ENCODE measurements at places on chromosomes 6 and 20.
A peak's percentile ranks its signal among the peaks of the same experiment; 100 is the strongest.

DNA sequence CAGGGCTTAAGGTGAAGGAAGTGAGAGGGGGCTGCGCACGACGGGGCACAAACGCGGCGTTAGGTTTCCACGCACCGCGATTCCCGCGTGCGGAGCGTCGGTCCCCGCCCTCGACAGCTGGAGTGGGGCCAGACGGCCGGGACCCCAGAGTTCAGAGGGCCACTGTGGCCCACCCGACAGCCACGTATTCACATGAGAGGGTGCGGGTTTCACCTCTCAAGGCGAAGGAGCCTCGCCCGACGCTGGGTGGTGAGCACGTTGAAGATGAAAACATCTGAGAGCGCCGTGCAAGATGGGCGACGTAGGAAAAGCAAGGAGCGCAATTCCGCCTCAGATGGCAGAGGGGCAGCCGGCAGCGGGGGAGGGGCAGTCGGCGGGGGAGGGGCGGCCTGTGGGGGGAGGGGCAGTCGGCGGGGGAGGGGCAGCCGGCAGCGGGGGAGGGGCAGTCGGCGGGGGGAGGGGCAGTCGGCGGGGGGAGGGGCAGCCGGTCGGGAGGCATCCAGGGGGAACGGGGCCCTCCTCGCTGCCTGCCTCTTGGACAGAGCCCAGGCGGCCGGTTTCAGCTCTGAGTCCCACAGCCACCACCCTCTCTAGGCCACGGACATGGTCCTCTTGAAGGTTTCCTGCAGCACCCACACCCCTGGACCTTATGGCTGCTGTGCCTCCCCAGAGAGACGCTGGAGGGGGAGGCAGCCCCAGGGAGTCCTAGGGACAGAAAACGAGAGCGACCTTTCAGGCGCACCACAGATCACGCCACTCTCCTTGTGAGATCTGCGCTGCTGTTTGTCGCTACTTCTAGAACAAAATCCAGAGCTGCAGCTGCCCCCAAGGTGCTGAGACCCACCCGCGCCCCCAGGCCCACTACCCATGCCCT is 113.7 kb downstream of the DLL1 start:
- no peak for DNase-seq

GRCh38 chr20:10558635-10559187 is 115.1 kb downstream of the JAG1 start:
- no peak for DNase-seq

GRCh38 chr6:137452333-137452894 is 41.8 kb downstream of the OLIG3 start:
- DNase-seq: no peak

- DNase-seq: no peak
Measured at GRCh38 chr20:63160641-63161175, 55.2 kb downstream of the YTHDF1 start.

- peak; percentile 1 for DNase-seq
Measured at GRCh38 chr20:29873946-29874345, 1383.5 kb upstream of the DEFB115 start.

DNA sequence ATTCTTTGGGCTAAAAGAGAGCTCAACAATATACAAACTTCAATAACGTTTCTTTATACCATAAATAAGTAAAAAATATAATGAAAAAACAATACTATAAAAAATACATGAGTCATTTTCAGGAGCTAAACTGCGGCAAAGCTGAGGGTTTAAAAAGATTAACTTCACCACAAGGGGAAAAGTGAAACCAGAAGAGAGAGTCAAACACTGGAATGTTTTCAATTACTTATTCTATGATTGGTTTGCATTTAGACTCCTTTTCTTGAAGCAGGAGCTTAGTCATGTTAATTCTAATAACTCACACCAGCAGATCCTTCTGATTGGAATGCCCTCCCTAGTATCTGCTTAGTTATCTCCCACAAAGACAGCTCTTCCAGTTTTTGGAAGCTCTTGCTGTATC is 627.3 kb downstream of the UTRN start:
- no peak for DNase-seq

GRCh38 chr6:137259349-137259748 is 40.2 kb upstream of the IFNGR1 start:
- no peak for DNase-seq

- no peak for DNase-seq
Measured at GRCh38 chr6:6409397-6410030, 89.1 kb upstream of the F13A1 start.

- DNase-seq: no peak
Measured at GRCh38 chr6:67966830-67967229, 668.3 kb upstream of the ADGRB3 start.

- DNase-seq: no peak
Measured at GRCh38 chr20:44092551-44093248, 94.3 kb downstream of the JPH2 start.

- no peak for DNase-seq
Measured at GRCh38 chr20:14412065-14412681, 74.8 kb upstream of the FLRT3 start.

GRCh38 chr6:42460883-42461282 is 9.2 kb upstream of the TRERF1 start:
- no peak for DNase-seq
